A549 treated with dexamethasone at 1 μM for 4 hours (cell line): ENCODE measurements at places on chromosomes 4 and X. TPM values are rescaled to one million over a fixed set of nuclear protein-coding genes. Genes with fewer than 3 reads are reported as not detected.

Gene ALAS2
- total RNA-seq: not detected in 5 replicates

Gene FOXO4
- 1.1 to 1.7 TPM (median 1.4 TPM) in 5 replicates for total RNA-seq

Gene ZNF718
- 0.26 to 0.56 TPM (median 0.47 TPM) in 5 replicates for total RNA-seq

Gene CDKL5
- 3.8 to 8.4 TPM (median 7.7 TPM) in 5 replicates for total RNA-seq

Gene SMC1A
- 39.2 to 74.7 TPM (median 58.0 TPM) in 5 replicates for total RNA-seq

Gene PNMA3
- 0.16 to 0.26 TPM (median 0.20 TPM) in 5 replicates for total RNA-seq

Gene FAM47A
- total RNA-seq: not detected in 5 replicates
